ENCODE measurements at places on chromosomes 12 and 14.

DNA sequence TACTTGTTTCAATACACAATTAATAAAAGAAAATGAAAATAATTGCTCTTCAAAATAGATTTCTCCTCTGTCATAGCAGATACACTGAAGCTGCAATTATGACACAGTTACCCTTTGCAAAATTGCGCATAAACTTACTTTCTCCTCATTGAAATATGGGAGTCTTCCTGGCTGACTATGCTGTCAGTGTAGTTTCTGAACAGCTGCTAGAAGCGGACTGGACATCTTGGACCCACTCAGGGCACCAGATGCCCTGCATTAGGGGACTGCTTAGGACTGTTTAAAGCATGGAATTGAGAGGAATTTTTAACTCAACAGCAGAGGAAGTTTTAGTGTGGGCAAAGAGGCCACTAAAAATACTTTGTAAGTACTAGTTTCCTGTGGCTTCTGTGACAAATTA lies 454.9 kb downstream of the ATP23 start:
- no peak for DNase-seq

GRCh38 chr14:32473464-32473855 lies 144.4 kb downstream of the AKAP6 start:
- DNase-seq: no peak

DNA sequence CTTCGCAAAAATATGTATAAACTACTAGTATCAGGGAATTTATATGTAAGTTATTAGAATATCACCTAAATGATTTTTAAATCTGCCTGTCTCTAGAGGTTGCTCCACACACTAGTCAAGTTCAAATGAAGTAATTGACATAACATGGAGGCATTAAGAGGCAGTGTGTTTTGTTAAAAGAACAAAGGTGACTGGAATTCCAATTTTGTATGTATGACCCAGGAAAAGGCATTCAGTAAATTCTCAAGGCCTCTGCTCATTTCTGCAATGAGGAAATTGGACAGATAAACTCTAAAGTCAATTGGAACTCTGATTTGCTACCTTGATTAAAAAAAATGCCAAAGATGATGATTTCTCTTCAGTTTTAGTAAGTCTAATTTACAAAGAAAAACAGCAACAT lies 117.1 kb downstream of the NAV3 start:
- no peak for DNase-seq

- peak; percentile 57 for DNase-seq
These were observed 2.7 kb downstream of the PTHLH start for GRCh38 chr12:27969624-27970400.

DNA sequence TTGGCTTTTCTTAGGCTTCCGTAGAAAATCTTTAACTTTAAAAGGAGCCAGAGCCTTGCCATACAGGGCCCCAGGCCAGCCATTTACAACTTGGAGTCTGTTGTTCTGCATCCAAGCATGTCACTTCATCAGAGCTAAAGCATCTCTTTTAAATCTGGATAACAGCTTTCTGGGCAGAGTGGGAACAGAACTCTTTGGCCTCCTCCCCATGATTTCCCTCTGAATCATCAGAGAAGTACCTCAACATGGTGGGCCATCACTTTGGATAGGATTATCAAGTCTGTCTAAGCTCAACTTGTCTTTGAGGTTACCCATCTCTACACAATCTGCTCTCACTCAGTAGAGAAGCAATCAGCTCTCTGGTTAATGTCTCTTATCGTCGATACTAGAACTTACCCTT lies 170.9 kb downstream of the SLC6A15 start:
- no peak for DNase-seq

GRCh38 chr14:101953151-101953550 lies 11.2 kb upstream of the DYNC1H1 start:
- DNase-seq: no peak

DNA sequence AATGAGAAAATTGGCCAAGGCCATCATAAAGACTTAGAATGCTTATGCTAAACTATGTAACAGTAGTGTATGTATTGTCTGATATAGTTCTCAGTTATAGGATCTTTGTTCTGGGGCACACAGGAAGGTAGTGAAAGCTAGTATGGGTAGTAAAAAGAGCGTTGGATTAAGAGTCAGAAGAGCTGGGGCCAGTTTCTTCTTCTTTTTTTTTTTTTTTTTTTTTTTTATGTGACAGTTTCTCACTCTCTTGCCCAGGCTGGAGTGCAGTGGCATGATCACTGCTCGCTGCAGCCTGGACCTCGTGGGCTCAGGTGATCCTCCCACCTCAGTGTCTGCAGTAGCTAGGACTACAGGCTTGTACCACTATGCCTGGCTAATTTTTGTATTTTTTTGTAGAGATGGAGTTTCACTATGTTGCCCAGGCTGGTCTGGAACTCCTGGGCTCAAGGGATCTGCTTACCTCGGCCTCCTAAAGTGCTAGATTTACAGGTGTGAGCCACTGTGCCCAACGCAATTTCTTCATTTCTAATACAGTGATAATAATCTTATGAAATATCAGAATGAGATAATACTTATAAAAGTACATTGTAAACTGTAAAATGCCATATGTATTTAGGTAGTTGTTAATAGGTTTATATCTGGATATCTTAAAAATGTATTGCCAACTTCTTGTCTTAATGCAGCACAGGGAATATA lies 7.4 kb downstream of the MDM2 start:
- no peak for DNase-seq

GRCh38 chr14:90551070-90551704 lies 154.4 kb downstream of the CALM1 start:
- no peak for DNase-seq

DNA sequence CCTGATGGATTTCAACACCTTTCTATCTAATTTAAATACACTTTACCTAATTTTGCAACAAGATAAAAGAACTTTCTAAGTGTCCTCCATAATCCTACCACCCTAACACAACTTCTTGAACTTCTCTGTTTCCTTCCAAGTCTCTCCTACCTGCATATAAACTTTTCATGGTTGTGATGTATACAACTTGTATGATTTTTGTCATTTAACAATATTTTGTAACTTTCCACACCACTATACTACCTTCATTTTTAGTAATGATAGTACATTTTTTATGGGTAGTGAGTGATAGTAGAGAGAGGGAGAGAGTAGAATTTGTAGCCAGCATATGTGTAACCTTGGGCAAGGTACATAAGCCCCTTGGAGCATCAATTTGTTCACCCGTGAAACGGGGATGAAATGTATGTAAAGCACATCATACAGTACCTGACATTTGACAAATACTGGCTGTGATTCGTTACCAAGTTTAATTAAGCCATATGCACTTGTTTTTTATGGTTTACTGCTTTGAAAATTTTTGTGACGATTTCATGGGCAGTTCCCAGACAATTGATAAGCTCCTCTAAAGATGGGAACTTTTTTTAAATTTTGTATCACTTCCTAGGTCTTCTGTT lies 177.8 kb upstream of the SLC38A2 start:
- DNase-seq: no peak

GRCh38 chr12:59084511-59085375 lies 164.4 kb upstream of the LRIG3 start:
- no peak for DNase-seq

DNA sequence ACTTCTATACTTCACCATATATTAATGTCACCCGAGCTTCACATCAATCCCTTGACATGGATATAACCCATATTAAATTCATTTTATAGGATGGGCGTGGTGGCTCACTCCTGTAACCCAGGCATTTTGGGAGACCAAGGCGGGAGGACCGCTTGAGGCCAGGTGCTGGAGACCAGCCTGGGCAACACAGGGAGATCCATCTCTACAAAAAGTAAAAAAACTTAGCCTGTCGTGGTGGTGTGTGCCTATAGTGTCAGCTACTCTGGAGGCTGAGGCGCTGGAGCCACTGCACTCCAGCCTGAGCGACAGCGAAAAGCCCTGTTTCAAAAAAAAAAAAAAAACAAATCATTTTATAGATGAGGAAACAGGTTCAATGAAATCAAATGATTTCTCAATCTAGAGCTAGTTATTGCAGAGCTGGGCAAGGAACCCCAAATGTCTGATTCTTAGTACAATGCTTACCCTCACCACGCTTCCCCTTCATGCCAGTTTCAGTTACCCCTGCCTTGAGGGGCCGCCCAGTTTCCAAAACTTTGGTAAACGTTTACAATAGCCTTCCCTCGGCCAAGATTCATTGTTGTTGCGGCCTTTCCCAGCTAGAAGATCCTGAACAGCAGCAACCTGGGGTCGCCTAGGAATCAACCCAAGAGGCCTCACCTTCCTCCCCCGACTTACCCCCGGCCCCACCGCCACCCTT lies 751 bp downstream of the PSMB5 start:
- DNase-seq: no peak

DNA sequence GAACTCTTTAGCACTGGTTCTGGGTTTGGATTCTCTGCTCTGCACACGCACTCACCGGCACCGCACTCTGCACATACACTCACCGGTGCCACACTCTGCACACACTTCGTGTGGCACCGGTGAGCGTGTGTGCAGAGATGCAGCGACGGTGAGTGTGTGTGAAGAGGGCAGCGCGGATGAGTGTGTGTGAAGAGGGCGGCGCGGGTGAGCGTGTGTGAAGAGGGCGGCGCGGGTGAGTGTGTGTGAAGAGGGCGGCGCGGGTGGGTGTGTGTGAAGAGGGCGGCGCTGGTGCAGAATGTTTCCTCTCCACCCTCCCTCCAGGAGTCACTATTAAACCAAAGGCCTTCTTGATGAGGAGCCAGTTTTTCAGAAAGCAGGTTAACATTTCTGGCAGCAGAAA lies 49.2 kb upstream of the MMP17 start:
- no peak for DNase-seq

DNA sequence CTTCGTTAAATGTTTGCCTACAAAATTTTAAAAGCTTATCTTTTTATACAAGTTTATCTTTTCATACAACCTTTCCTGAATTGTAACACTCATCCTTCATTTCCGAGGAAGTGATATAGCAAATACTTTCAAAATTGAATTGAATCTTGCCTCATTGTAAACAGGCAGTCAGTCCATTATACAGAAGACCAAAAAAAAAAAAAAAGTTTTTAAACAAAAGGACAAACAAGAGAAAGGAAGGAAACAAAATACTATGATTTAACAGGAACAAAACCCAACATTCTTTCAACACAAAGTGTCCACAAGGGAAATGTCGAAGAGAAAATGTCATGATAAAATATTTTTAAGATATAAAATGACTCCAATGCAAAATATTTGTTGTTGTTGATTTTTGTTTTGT lies 8.5 kb downstream of the ATF7 start:
- no peak for DNase-seq

DNA sequence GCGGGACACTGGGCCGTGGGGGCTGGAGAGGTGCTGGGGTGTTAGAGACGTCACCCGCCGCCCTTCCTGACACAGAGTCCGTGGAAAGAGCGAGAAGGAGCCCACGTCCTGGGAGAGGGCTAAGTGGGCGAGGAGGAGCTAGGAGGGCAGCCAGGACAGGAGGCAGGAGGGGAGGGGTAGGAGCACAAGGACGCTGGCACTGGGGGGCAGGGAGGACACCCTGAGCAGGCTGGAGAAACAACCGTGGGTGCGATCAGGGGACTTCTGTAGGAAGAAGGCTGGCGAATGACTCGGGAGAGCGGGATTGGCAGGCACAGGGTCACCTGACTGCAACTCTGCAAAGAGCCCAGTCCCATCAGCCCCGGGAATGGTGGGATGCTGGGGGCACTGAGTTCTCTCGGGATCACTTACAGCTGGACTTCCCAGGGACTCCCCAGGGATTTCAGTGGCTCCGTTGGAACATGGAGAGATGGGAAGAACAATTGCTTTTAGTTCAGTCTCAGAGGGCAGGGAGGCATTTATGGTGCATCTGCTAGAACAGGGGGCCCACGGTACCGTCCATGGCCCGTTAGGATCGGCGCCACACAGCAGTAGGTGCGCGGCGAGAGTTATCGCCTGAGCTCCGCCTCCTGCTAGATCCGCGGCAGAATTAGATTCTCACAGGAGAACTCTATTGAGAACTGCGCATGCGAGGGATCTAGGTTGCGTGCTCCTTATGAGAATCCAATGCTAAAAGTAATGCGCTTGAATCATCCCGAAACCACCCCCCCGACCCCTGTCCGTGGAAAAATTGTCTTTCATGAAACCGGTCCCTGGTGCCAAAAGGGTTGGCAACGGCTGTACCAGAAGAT lies 24.3 kb downstream of the UBR7 start:
- DNase-seq: no peak

DNA sequence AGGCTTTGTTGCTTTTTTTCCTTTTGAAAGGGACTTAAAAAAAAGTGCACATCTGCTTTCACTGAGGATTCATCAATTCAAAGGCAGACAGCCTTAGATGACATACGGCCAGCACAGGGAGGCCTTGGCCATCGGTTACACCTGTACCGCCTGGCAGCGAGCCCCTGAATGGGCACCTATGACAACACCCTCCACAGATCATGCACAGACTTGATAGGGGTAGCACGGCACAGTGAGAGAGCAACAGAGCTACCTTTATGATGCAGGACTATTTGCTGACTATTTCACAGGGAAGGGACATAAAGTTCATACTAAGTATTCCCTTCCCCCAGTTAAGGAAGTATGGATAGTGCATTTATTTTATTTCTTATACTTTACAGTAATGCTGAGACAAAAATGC lies 137.9 kb upstream of the ARID2 start:
- no peak for DNase-seq

DNA sequence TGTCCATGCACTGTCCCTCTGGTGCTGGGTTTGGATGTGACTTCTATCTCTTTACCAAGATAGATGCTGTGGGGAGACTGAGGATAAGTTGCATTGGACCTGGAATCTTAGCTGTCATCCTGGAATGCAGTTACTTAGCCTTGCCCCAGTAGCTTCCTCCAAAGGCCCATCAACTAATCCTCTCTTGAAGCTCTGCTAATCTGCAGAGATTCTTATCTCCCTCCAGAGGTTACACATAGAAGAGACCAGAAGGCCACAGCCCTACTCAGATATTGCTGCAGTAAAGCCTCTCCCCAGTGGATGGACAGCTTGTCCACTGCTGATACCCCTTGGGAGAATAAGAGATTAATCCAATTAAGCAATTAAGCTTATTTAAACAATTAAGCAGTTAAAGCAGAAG lies 867.2 kb downstream of the BCL11B start:
- no peak for DNase-seq

DNA sequence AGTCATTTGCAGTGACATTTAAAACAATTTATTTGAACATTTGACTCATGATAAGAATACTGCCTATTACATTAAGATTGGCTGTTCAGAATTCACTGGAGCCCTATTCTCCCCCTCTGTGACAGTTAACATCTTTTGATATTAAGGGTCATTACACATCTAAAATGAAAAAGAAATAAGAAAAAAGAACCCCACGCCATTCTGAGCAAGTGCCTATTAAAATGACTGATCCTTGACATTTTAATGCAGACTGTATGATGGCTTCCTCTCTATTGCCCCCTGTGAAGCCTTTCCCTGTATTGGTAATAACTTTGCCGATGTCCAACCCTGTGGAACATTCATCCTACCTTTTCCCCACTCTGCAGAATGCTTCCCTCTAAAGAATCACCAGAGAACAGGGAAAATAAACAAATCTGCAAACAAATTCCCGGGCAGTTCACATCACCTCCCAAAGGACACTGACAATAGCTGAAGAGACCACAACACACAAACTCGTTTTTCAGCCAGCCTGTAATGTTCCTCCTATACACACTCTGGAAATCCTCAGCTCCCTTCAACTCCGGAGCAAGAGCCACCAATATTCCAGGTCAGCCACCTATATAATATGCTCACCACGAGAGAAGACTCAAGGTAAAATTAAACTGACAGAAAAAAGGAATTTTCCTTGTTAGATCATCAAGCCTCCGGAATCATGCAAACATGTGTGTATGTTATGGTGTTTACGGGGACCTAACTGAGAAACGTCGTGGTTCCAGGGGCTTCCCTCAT lies 2.1 kb downstream of the NIN start:
- DNase-seq: no peak
